SJSA1 (cell line): ENCODE measurements at places on chromosomes 11 and 22.

DNA sequence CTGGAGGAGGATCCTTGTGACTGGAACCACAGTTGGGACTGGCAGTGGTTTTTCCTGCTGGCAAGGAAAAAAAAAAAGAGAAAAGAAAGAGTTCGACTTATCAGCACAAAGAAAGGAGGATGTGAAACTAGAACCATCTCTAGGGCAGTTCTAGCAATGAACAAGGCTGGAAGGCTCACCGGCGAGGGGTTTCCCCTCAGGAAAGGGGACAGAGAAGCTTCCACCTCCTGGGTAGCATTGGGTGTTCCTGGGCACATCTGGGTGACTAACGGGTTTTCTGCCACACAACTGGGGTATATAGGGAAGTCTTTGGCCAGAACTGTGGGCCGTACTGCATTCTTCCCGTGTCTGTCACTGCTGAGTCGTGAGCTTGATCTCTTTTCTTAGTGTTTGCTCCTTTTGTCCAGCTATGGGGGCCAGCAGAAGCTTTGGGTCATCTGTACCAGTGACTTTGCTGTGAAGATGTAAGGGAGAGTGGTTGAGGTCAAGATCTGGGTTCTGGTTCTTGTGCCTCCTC is 109.4 kb upstream of the OR4B1 start:
- no peak for DNase-seq

GRCh38 chr22:17120711-17121232 is 388 bp downstream of the TMEM121B start:
- no peak for DNase-seq

DNA sequence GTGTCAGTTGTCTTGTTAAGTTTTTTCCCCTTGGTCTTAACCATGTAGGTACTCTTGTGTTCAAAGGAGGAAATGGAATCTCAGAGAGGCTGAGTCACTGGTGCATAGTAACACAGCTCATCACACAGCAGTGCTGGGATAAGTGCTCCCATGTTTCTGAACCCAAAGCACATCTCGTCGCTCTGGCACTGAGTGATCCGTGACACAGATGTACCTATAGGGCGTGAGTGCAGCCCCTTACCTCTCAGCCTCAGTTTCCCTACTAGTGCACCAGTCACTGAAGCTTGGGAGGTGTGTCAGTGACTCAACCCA is 234.0 kb downstream of the ST3GAL4 start:
- DNase-seq = no peak

DNA sequence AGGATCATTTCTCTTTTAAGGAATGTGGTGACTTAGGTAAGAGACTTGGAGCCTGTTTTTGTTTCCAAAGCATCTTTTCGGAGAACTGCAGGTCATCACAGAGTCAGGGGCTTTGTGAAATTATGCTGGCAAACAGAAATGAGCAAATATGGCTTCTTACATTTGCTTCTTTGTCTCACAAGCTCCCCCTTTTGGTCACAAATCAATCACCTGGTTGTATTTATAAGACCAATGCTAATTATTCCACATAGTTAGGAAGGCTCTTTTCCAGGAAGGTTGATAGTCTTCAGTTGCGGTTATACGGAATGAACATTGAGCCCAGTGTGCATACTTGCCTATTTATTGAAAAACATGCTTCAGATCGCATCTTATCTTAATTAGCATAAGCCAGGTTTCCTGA is 34.6 kb upstream of the CEP126 start:
- DNase-seq = no peak

DNA sequence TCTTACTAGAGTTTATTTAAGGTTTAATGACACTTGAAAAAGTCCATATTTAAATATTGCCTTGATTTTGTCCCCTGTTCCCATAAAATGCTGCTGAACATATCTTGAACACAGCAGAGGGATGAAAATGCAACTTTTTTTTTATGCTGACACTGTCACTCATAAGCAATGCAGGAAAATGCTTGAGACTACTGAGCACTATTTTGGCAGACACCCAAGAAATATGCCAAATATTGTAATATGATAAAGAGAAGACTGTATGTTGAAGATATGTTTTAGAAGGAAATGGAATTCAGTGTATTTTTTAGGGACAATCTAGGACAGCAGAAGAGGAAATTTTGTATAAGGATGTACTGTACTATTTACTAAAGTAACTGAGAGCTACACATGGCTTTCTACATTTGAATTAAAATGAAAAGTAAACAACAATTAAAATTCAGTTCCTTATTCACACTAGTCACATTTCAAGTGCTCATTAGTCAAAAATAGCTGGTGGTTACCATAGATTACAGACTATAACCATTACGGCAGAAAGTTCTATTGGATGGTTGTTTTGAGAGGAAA is 58.6 kb downstream of the LRRC4C start:
- DNase-seq = no peak

DNA sequence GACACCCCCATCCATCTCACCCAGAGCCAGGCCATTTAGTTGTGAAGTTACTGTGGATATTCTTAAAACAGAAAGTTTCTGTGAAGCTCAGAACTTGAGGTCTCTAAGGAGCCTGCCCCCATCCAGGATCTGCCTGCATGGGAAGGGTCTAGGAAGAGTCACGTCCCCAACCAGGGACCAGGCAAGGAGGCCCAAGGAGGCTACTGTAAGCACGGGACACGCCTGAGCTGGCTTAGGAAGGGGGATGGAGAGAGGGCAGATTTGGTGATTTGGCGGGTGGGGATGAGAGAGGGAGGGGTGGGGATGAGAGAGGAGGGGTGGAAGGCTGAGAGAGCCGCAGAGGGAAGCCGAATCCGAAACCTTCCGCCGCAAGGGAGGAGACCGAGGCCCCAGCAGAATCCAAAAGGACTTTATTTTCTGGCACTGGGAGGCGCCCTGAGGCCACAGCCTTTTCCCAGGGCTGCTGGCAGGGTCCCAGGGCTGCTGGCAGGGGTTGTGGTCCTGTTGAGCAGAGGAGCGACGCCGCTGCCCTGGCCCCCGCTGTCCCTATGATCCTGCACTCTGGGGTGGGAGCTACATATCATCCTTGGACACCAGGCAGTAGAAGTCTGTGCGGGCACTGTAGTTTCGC is 9.4 kb downstream of the SIGIRR start:
- DNase-seq = no peak

DNA sequence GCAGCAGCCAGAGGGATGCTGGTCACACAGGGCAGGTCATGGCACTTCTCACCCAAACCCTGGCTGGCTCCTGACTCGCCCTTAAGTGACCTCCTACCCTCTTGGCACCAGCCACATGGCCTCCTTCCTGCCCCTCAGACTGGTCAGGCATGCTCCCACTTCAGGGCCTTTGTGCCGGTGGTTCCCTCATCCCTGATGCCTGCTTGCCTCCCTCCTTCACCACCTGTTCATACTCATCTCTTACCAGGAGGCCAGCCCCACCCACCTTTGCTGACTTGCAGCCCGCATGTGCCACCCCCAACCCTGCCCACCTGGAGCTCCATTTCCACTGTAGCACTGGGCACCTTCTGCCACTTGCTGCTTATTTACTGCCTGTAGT is 20.1 kb downstream of the GNAZ start:
- no peak for DNase-seq

DNA sequence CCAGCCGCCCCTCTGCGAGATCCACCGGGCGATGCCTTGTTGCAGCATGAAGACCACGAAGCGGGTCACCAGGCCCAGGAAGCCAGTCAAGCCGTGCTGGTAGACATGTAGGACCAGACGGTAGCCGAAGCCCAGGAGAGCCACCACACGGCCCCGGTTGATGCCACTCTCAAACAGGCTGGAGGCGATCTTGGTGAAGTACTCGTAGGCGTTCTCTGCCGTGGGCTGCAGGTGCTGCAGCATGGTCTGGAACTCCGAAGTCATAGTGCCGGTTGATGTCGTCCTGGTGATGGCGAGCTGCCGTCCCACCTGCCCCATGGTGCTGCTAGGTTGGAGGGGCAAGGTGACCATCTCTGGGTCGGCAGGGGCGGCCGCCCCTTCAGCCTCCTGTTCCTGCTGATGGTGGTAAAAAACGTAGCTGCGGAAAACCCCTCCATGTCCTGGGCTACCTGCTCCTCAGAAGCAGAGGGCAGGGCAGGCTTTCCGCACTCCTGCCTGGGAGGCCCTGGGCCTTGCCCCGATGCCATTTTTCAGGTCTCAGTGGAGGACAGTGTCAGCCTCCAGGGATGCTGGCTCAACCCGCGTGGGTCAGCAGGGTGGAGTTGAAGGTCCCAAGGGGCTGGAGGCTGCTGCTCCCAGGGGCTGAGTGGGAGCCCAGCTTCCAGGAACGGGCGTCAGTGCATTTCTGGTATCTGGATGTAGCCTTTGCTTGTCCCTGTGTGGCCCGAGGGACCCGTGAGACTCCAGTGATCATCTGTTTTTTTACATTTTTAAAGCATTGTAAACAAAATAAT is 98.7 kb downstream of the ADAMTS15 start:
- no peak for DNase-seq

DNA sequence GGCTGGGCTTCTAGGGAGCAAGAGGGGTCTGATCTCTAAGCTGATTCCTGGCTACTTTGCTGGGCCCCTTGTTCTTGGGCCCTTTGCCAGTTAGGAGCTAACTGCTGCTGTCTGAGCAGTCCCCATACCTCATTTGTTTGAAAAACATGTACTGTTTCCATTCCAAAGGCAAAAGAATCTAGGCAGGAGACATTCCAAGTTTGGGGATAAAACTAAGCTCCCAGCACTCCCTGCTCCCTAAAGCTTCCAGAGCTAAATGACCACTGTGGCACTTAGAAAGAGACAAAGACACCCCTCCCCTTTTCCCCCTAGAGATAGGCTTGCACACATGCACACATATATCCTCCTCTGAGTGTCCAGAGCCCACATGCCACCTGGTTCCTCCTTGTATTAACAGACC is 22.7 kb upstream of the RRM1 start:
- no peak for DNase-seq

- no peak for DNase-seq
Observed at GRCh38 chr11:7523416-7524210, 9.8 kb downstream of the PPFIBP2 start.

- no peak for DNase-seq
Observed at GRCh38 chr11:7636350-7636749, 37.0 kb downstream of the CYB5R2 start.

GRCh38 chr11:62556108-62556874 is 9.7 kb upstream of the AHNAK start:
- peak; percentile 99 for DNase-seq

DNA sequence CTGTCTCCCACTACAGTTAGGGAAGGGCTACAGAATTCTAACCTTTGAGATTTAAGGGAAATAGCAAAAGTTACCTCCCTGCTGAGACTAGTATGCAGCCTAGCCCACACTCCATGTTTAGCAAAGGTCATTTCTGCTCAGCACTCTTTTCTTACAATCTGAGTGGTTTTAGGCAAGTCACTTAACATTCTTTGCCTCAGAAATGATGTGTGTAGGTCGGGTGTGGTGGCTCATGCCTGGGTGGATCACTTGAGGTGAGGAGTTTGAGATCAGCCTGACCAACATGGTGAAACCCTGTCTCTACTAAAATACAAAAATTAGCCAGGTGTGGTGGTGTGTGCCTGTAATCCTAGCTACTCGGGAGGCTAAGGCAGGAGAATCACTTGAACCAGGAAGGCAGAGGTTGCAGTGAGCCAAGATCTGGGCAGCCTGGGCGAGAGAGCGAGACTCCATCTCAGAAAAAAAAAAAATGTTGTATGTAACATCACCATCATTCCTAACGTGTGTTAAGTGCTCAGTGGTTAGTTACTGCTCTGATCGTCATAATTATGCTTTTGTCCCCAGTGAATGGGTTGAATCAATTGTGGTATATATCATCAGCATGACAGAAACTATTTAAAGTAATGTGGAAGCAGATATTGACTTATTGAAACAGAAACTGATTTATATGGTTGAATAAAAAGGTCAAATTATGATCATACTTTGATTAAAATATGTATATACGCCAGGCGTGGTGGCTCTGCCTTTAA is 55.0 kb downstream of the COPB1 start:
- no peak for DNase-seq

- no peak for DNase-seq
Observed at GRCh38 chr11:15309296-15309695, 194.6 kb downstream of the INSC start.

DNA sequence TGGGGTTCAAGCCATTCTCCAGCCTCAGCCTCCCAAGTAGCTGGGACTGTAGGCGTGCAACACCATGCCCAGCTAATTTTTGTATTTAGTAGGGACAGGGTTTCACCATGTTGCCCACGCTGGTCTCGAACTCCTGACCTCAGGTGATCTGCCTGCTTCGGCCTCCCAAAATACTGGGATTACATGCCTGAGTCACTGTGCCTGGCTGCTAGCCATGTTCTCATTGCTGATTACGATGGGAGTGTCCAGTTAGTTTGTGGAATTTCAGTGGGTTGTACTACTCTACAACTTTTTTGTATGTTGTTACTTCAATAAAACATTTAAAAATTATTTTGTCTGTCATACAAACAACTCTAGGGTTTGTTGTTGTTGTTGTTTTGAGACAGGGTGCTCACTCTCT is 4.8 kb upstream of the VPS11 start:
- DNase-seq = no peak

DNA sequence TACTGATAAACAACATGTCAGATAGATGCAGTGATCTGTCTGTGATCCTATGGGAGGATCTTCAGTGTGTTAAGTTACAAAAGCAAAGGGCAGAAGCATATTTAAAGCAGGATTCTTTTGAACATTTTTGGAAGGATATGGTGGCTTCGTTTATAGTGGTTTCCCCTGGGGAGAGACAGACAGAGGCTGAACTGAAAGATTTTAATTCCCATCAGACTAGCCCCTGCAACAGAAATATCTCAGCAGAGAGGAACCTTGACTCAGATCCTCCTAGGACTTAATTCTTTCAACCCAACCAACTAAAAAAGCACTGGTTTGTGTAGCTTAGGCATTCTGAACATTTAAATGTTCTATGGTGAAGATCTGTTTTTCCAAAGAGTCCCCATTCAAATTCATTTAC is 5.7 kb downstream of the CLTCL1 start:
- DNase-seq = no peak

- no peak for DNase-seq
Observed at GRCh38 chr11:122032317-122032716, 83.7 kb downstream of the BLID start.

GRCh38 chr11:32088117-32088941 is 2.5 kb upstream of the RCN1 start:
- DNase-seq = peak; percentile 88

DNA sequence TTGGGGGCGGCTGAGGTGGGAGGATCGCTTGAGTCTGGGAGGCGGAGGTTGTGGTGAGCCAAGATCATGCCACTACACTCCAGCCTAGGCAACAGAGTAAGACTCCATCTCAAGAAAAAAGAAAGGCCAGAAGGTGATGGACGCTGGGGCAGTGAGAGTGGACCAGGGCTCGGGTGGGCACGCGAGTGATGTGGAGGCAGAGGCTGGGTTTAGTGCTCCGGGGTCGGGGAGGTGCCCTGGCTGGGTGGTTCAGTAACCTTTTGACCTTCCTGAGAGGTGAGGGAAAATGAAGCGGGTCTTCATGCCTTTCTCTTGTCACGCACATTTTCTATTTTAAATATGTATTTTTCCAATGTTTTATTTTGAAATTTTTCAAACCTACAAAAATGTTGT is 45.1 kb downstream of the ST14 start:
- no peak for DNase-seq
